ENCODE measurements at places on chromosomes 11 and 22. TPM values are rescaled to one million over a fixed set of nuclear protein-coding genes. Genes with fewer than 3 reads are reported as not detected.

The FOLR1 gene
- 0.24 TPM for total RNA-seq

The TMEM86A gene
- 0.41 TPM for total RNA-seq

The BTG4 gene
- 0.17 TPM for total RNA-seq

The MED19 gene
- total RNA-seq = 27.5 TPM

The LRRC56 gene
- 0.95 TPM for total RNA-seq

The NFAM1 gene
- not detected for total RNA-seq

The ANGPTL5 gene
- total RNA-seq = 0.16 TPM

The SLC16A8 gene
- total RNA-seq = not detected

The NCAM1 gene
- total RNA-seq = 0.11 TPM

The PANX3 gene
- not detected for total RNA-seq

The FGF19 gene
- total RNA-seq = 0.09 TPM

The OR8G1 gene
- total RNA-seq = not detected

The TSPAN4 gene
- 171 TPM for total RNA-seq

The TSGA10IP gene
- total RNA-seq = not detected

The ASRGL1 gene
- total RNA-seq = 9.9 TPM

The ALDH3B2 gene
- total RNA-seq = 0.06 TPM

The USP2 gene
- total RNA-seq = 1.3 TPM

The IL17REL gene
- total RNA-seq = 0.05 TPM

The OAF gene
- total RNA-seq = 9.7 TPM

The PLET1 gene
- total RNA-seq = not detected

The SYT7 gene
- 1.0 TPM for total RNA-seq

The MIAT gene
- 0.15 TPM for total RNA-seq

The SNX32 gene
- total RNA-seq = 0.04 TPM

The RASGRP2 gene
- total RNA-seq = 1.8 TPM

The OR8A1 gene
- not detected for total RNA-seq

The CATSPER1 gene
- total RNA-seq = 0.95 TPM

The SYT9 gene
- 0.15 TPM for total RNA-seq

The SLC22A8 gene
- total RNA-seq = not detected

The OR10A6 gene
- total RNA-seq = not detected

The GGTLC3 gene
- not detected for total RNA-seq

The KRTAP5-8 gene
- not detected for total RNA-seq

The MS4A6E gene
- total RNA-seq = not detected

The TBX10 gene
- not detected for total RNA-seq

The NRXN2 gene
- 0.13 TPM for total RNA-seq

The POU2AF3 gene
- 1.7 TPM for total RNA-seq
